ENCODE measurements at places on chromosomes 6 and 20.

GRCh38 chr20:2900845-2901592, 27.7 kb downstream of the PTPRA start:
- no peaks in the 10 kb centered on the region for H3K27me3 ChIP-seq
- no peak overlapping the region for H3K4me3 ChIP-seq
- no peaks in the 10 kb centered on the region for H3K36me3 ChIP-seq

DNA sequence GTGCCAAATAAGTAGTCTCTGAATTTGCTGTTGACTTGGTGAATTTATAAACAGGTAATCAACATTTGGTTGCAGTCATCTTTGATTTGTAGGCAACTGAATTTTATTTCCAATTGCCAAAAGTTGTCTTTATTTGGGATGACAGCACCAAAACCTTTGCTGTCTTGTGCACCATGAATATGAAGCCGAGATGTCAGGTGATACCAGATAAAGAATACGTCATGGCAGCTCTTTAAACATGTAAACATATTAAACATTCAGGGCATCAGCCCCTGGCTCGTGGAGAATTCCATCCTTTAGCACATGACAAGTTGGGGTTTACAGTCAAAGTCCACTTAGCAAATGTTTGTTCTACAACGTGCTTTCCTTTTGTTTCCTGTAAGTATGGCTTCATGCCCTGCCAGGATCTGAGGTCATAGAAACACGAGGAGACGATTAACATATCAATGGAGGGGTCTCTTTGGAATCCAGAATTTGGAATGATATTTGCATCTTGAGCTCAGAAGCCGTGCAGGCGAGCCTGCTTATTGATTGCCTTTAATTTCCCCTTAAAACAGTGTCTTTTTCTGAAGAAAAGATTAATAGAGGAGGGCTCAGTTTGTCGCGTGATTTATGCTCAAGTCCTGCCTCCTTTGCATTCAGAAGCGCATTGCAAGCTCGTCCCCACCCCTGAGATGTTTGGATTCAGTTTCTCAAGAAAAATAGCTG, 170.2 kb upstream of the ZNF217 start:
- no peak overlapping the region for H3K4me3 ChIP-seq
- no peaks in the 10 kb centered on the region for H3K4me1 ChIP-seq
- H3K27me3 ChIP-seq, result no peaks in the 10 kb centered on the region
- no peak for DNase-seq
- H3K27ac ChIP-seq, result no peak overlapping the region

- H3K27ac ChIP-seq, result no peak overlapping the region
- no peaks in the 10 kb centered on the region for H3K36me3 ChIP-seq
- no peak for DNase-seq
These were observed 63.3 kb upstream of the ZNF133 start for GRCh38 chr20:18224968-18225568.

- peaks cover 6% of the 10 kb centered on the region for H3K4me1 ChIP-seq
- H3K27me3 ChIP-seq, result peaks cover 40% of the 10 kb centered on the region
- no peaks in the 10 kb centered on the region for H3K36me3 ChIP-seq
- no peak overlapping the region for H3K4me3 ChIP-seq
- DNase-seq, result no peak
- no peak overlapping the region for H3K27ac ChIP-seq
These were observed 55.2 kb downstream of the KCNQ2 start for GRCh38 chr20:63417097-63417737.

DNA sequence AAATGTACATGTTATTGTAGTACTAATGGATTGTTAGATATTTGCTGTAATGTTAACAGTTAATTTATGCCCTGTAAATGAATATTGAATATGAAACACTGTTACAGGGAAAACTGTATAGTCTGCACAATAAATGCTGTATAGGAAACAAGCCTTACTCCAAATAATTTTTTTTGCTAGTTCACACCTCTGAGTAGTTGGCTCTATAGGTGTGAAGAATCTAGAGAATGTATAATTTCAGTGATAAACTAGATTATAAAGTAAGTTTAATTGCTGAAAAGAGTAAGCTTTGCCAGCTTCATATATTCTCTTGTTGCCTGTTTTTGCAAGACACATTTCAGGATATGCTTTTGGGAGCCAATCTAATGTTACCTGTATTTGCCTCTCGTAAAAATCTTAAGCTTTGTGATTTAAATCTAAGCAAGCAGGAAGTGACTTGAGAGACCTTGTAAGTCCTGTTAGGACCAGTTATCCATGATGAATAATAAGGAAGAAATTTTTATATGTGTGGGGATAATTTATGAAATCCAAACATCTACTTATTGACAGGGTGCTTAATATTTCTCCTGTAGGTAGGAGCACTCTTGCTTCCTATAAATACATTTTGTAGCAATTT, 232.4 kb downstream of the ZFAND3 start:
- H3K4me3 ChIP-seq, result no peak overlapping the region
- no peak overlapping the region for H3K27ac ChIP-seq
- H3K36me3 ChIP-seq, result no peaks in the 10 kb centered on the region
- no peaks in the 10 kb centered on the region for H3K4me1 ChIP-seq

DNA sequence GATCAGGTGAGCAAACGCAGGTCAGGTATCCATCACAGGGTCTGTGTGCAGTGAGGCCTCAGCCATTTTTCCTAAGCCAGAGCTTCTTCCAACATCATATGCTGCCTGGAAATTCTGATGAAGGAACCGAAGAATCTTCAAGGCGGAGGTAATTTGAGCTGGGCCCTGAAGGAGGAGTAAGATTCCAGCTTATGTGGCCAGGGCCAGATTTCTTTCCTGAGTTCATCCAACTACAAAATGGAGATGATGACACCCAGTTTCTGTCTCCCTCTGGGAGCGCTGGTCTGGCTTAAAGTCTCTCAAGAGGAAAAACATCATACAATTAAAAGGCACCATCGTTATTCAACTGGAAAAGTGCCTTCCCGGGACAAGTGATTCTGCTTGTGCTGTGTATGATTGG, 6.9 kb upstream of the MANBAL start:
- no peak overlapping the region for H3K27ac ChIP-seq
- no peaks in the 10 kb centered on the region for H3K36me3 ChIP-seq
- peaks cover 1% of the 10 kb centered on the region for H3K4me1 ChIP-seq

Measured in spleen (tissue), 13 donors.